ENCODE measurements at places on chromosomes 1 and 21. TPM values are rescaled to one million over a fixed set of nuclear protein-coding genes. Genes with fewer than 3 reads are reported as not detected.

KCNT2 gene
- total RNA-seq: 13.8 TPM

- DNase-seq: no peak
Observed at GRCh38 chr1:180382326-180383115, 119.9 kb downstream of the ACBD6 start.

HPCAL4 gene
- not detected for total RNA-seq

DNA sequence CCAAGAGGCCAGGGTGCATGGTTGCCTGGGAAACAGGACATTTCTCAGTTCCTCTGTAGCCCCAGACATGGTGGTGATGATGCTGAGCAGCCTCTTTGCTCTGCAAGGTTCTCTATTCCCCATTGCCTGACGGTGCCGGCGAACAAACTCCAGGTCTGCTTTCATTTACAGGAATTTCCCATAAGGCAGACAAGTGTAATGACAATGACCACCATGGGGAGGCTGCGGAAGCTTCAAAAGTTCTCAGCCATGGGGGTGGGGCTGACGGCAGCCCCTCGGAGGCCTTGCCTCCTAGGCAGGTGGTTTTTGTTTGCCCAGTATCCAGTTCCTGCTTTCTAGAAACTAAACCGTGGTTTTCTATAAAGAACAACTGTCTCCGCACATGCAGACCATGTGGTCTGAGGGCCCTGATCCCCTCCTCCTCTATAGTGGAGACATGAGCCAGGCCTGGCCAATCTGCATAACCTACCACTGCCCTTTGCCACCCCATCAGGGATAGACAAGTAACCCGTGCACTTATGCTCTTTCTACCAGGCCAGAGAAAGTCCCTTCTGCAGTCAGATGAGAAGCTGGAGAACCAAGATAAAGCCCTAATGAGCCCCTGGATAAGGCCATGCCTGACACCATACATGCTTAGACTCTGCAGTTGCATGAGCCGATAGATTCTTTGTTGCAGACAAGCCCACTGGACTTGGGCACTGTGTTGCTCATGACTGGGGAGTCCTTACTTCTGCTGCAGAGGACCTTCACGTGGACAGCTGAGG, 54.1 kb downstream of the LDLRAD2 start:
- no peak for DNase-seq

DDR2 gene
- 124 TPM for total RNA-seq

SLC22A15 gene
- total RNA-seq: 6.8 TPM

Data from aorta (tissue), 5 donors.